ENCODE measurements at places on chromosomes 6 and 20.

DNA sequence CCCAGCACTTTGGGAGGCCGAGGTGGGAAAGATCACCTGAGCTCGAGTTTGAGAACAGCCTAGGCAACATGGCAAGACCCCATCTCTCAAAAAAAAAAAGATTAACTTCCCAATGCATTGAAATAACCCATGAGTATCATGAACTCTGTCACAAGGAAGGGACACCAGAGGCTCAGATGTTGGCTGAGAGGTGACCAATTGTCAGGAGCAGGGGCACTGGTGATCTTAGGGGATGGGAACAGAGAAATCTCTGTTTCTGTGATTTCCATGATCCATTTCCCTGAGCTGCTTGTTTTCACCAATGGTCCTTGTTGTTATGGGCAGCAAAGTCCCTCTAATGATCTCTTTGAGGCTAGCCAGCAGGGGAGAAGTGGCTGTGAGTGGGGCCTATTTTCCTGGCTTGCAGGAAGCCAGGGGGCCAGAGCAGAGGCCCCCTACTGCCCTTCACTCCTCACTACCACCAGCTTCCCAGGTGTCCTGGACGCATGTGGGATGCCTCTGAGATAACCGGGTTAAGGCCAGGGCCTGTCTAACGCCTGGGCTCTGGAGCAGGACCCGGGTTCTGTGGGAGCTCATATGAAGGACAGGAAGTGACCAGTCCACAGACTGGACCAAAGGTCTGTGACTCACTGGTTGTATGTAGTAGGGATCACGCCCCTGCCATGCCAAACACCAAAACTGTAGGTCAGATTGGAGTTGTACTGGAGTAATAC lies 54.4 kb downstream of the PCNA start:
- no peak for DNase-seq

- DNase-seq: no peak
Measured at GRCh38 chr20:6086868-6087267, 33.0 kb upstream of the LRRN4 start.

GRCh38 chr6:127124172-127124571 lies 5.7 kb downstream of the RSPO3 start:
- DNase-seq: no peak

GRCh38 chr6:12916006-12916405 lies 199.4 kb downstream of the PHACTR1 start:
- DNase-seq: no peak

DNA sequence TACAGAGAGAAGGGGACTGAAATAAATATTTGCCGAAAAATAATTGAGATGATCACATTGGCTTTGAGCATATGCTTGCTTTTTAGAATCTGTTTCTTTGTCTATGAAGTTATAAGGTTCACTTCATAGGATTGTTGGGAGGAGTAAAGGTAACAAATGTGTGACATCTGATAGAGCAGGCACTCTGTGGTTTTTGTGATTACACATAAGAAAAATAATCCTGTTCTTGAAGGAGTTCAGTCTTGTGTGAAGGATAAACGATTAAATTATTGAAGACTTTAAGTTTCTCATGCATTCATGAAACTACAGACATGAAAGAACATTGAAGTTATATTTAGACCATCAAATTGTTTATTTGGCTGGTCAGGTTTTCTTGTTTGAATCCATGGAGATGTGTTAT lies 45.0 kb downstream of the QKI start:
- DNase-seq: no peak

GRCh38 chr6:44247338-44248302 lies 719 bp downstream of the HSP90AB1 start:
- DNase-seq: no peak

DNA sequence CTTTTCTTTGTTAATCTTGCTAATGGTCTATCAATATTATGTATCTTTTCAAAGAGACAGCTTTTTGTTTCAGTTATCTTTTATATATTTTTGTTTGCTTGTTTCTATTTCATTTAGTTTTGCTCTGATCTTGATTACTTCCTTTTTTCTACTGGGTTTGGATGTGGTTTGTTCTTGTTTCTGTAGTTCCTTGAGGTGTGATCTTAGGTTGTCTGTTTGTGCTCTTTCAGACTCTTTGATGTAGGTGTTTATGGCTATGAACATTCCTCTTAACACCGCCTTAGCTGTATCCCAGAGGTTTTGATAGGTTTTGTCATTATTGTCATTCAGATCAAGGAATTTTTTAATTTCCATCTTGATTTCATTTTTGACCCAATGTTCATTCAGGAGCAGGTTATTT lies 26.8 kb upstream of the TNFAIP3 start:
- DNase-seq: no peak
